ENCODE measurements at places on chromosomes 11 and 22.

GRCh38 chr11:115959081-115959486 is 454.9 kb upstream of the CADM1 start:
- no peak for DNase-seq

DNA sequence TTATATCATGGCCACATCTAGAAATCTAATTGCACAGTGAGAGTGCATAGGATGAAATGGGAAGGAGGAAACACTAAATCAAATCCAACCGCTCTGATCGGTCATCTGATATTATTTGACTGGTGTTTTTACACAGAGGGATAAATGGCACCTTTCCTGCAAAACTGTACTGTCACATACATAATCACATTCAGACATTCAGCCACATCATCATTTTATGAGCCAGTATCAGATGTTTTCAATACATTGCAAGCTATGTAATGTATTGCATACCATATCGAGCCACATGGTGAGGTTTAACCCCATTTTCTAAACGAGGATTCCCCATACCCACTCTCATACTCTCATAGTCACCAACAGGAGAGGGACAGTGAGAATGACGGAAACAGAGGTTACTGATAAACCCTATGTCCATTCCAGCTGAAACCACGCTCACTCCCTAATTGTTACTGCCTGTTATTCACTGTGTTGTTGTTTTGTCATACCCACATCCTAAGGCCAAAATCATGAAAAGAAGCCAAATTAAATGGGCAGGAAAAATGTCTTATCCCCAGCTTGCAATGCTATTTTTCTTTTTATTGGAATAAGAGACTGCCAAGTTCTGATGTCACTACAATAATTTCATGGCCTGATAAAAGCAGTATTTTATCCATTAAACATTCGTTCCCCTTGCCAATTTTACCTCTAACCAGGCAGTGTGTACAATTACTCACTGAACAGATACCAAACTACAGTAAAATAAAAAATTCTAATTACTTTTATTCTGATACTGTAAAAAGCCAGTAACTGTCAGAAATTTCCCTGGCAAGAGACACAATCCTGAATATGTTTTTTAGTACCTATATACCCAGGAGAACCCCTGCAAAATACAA is 9.0 kb downstream of the CDON start:
- no peak for DNase-seq

DNA sequence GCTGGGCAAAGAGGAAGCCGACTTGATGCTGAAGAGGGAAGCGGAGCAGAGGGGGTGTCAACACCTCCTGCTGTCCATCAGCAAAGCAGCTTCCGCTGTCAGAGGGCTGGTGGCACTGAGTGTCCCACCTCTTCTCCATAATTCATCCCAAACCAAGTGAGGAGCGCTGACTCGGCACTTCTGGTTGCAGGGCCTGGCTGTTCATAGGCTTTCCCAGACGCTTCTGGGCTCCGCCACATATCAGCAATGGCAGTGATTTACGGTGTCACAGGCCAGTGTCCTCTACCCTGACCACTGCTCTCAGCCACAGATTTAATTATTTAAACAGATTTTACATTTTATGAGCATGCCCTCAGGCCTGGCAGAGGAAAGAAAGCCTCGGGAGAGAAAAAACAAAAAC is 70.1 kb upstream of the TENM4 start:
- DNase-seq: no peak

DNA sequence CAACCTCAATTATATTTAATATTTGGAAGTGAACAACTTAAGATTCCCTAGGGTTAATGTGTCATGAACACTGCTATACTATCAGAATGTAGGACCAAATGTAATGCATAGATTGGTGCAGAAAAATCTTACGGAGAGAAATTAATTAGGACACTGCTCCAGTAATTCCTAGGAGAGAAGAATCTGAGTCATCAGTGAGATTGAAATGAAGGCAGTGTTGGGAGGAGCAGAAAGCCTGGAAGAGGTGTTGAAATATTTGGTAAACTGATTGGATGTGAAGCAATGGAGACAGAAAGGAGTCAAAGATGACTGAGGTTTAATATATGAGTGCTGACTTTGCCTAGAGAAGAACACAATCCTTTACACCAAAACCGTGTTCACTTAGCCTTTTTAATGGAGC is 836.0 kb downstream of the FAM181B start:
- no peak for DNase-seq

DNA sequence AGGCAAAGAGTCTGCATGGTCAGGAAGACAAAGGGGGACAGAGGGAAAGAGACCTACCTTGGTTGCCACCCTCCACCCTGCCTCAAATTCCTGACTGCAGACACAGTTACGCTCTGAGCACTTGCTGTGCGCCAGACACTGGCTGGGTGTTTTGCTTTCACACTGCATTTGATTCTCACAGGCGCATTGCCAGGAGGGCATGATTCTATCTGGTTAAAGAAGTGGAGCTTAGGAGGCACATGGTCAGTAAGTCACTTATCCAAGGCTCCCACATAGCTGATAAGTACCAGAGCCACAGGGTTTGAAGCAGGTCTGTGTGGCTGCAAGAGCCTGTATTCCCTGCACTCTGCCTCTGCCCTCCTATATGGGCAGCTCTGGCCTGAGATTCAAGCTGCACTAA is 103.9 kb downstream of the TIMP3 start:
- peak; percentile 89 for DNase-seq

DNA sequence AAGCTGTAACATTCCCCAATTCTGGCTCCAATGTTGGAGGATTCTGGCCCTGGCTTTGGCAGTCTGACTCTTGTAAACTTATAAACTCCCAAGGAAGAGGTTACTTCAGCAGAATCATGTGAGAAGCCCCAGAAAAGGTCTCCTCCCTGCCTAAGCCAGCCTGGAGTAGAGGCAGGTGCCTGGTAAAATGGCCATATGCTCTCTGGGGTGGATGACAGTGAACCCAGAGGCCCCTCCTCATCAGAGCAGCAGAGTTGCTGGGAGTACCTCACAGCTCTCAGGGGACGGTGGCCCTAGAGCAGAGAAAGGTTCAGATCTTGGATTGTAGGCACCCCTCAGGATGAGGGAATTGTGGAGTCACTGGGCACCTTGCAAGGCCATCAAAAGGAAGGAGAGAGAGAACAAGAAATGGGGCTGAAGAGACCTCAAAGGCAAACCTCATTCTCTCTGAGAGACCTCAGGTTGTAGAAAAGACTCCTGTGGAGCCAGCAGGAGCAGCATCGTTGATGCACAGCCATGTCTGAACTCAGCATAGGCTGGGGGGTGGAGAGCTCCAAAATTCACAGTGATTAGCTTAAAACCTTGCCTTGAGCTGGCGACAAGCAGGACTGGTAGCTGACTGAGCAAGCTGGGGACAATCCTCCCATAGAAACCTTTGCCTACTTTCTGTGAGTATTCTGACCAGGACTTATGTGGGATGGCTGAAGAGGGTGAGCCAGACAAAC is 4.9 kb upstream of the P2RY6 start:
- DNase-seq: no peak

DNA sequence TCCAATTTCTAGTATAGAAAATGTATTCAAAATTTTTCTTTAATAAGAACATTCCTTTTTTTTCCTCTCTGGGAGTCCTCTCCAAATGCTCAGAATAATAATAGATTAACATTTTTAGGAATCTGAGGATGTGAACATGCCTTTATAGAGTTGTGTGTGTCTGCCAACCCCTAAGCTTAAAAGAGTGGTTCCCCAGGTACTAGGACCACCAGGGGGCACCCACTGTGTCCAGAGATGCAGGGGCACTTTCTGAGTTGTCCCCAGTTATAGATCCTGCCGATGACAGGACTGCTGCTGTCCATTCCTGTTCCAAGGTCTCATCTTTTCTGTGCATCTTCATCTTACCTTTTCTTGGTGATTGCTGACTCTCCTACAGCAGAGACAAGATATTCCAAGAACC is 27.0 kb upstream of the MICAL2 start:
- DNase-seq: peak; percentile 57

DNA sequence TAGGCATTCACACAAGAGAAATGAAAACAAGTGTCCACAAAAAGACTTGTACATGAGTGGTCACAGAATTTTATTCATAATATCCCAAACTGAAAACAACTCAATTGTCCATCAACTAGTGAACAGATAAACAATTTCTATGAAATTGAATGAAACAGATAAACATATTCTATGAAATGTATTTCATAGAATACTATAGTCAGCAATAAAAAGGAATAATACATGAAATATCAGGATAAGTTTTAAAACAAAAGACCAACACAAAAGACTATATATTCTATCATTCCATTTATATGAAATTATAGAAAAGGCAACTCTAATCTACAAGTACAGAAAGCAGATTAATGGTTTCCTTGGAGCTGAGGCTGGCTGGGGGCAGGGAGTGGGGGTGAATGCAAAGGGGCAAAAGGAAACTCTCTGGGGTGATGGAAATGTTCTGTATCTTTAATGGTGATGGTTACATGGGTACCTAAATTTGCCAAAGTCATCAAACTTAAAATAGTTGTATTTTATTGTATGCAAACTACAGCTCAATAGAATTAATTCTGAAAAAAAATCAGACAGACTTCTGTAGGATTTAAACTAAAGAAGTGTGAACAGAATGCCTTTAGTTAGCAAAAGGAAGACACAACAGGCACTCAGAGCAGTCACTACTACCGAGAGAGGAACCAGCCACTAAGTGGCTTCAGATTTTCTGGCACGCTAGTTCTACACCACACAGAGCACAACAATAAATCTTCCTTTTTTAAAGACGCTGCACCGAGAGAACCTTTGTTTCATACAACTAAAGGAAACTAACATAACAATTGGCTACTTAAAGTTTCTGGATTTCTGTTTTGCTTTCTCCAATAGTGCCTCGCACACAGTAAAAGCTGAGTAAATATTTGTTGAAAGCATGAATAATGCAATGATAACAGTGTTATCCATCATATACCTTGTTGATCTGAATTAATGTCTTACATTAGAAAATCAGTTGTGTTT is 15.4 kb downstream of the CCDC34 start:
- DNase-seq: no peak

- DNase-seq: no peak
Measured at GRCh38 chr11:30683176-30683575, 97.0 kb upstream of the MPPED2 start.

DNA sequence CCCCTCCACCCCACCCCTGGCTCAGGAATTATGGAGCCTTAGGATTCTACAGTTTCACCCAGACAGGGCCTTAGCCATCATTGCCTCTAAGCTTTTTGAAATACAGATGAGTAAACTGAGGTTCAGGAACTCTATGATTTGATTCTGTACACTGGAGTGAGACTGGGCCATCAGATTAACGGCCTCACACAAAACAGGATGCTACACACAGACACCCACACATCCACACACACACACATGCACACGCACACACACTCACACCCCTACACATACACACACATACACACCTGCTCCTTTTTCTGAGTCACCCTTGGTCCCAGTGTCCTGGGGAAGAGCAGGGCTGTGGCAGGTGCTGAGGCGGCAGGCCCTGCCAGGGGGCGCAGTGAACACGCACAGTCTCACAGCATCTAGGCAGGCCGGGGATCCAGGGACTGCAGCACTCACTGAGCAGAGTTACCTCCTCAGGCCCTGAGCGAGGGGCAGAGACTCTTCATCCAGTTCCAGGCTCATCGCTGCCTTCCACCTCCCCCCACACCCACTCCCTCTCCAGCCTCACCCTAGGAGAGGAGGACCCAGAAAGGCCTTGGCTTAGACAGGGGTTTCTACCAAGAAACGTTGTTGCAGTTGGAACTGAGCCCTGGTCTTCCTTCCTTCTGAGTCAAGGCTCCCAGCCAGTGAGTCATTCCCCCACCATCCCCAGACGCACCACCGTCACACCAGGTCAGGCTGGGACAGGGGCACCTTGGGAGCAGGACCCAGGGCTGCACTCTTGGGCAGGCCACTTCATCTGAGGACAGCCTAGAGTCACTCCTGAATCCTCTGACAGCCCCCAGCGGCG is 89.8 kb upstream of the PARVA start:
- no peak for DNase-seq

DNA sequence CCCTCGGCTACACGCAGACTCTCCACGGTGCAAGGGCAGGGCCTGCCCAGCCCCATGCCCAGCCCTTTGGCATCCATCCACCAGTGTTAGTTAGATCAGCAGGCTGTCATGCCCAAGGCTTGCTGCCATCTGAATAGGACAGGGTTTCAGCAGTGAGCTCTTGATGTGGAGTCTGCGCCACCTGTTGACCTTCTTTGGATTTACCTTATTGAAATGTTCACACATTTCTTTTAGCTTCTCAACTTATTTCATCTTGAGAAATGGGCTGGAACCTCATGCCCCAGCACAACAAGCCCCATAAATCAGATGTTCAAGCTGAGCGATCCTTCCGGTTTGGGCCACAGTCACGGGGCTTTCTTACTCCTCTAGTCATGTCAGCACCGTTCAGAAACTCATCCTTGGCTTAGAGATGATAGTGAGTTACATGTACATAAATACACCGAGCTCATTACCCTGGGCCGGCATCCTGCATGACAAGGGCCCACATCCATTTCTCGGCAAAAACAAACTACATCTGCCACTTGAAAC is 61.7 kb downstream of the PARVB start:
- DNase-seq: peak; percentile 81

DNA sequence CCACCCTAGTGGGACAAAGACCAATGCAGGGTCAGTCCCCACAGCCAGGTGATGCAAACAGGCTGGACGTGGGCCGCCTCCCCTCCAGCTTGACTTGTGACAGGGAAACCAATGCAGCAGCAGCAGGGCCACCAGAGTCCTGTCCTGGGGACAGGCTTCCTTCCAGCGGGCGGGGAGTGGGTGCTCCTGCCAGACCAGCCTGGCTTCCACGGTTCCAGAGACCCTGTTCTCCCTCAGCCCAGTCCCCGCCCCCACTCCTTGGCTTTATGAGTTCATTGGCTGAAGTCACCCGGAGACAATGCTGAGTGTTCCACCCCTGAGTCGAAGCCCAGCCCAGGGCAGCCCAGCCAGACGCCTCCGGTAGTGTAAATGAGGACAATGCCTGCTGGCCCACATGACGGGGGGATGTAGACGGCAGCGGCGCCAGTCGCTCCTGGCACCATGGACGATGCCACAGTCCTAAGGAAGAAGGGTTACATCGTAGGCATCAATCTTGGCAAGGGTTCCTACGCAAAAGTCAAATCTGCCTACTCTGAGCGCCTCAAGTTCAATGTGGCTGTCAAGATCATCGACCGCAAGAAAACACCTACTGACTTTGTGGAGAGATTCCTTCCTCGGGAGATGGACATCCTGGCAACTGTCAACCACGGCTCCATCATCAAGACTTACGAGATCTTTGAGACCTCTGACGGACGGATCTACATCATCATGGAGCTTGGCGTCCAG is at the start of gene TSSK2:
Gene TSSK2 (plus strand): TSS at position 350 of the 726 bp plus-strand sequence. CDS start 92 bp downstream, at position 442.
- no peak for DNase-seq

DNA sequence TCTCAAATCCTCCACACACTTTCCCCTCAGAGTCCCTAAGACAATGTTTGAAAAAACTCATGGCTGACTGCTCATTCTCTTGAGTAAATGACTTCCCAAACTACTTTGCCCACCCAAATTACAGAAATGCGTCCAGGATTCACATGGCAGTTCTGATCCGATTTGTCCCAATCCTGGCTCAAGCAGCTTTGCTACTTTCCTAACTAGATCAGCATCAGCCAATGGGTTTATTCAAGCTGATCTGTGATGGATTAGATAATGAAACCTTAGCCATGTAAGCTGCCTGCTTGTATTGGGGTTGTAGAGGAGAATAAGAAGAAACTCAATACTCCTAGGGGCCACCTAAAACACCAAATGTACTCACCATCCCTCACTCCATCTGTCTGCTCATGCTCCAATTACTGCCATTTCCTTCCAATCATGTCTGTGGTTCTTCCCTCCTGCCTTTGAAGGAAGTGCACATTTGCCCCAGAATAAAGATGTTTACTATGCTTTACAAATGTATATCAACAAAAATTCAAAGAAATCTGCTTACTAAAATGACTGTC is 6.9 kb downstream of the RBFOX2 start:
- no peak for DNase-seq

- no peak for DNase-seq
Measured at GRCh38 chr11:61973476-61974162, 6.2 kb upstream of the FTH1 start.

GRCh38 chr11:128731041-128731663 is 37.3 kb downstream of the FLI1 start:
- DNase-seq: no peak
